GOT3 (cell line): ENCODE measurements at places on chromosomes 13 and 19.

DNA sequence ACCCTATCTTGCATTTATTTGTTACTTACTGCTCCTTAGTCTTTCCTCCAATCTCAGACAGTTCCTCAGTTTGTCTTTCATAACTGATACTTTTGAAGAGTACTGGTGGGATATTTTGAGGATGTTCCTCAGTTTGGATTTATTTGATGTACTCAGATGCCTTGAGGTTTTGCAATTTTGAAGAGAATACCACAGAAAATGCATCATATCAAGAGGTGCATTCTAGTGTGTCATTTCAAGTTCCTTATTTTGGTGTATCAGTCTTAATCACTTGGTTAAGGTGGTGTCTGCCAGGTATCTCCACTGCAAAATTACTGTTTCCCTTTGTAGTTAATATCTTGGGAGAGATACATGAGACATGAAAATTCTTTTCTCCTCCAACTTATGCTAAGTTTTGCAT lies 75.1 kb downstream of the URI1 start:
- no peak for DNase-seq

GRCh38 chr13:91295712-91296410 lies 51.6 kb upstream of the MIR17HG start:
- no peak for DNase-seq

- no peak for DNase-seq
Observed at GRCh38 chr13:93254775-93255174, 28.2 kb downstream of the GPC6 start.

- no peak for DNase-seq
Observed at GRCh38 chr13:61294467-61295191, 121.0 kb downstream of the PCDH20 start.

DNA sequence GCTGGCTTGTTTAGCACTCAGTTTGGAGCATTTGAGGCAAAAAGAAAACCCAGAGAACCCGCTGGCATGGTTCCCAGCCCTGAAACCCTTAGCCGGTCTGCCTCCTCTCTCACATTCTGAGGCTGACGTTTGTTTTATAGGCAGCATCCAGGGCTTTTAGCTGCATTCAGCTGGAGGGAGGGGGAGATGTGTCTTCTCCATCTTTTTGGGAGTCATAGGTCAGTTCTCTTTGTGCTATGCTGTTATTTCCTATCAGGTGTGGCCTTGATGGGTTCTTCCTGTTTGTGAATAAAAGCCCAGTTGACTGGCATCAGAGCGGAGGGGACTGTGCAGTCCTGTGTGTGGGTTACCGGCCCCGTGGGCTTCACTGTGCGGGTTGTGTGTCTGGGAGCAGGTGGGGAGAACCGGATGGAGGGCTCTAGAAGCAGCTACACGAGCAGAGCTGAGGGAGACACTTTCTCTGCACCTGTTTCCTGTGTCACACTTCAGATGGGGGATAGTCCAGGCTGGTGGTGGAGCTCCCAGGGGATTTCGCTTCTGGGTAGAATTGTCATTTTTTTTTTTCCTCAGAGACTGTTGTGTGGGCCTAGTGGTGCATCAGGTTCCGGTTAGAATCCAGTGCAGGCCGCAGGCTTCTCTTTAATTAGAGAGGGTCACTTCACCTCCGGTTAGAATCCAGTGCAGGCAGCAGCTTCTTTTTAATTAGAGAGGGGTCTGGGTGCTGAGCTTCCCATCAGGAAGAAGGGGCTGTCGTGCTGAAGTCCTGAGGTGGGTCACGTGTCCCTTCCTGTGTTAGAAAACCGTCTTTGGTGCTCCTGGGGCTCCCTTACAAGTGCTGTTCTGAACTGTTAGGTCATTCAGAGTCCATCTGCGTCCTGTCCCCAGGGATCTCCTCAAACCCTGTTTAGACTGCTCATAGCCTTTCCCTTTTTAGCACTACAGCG lies 69.6 kb downstream of the ARHGEF7 start:
- no peak for DNase-seq

- no peak for DNase-seq
Observed at GRCh38 chr19:46241626-46242025, 12.1 kb downstream of the IGFL1 start.

GRCh38 chr19:46150606-46151005 lies 2.6 kb downstream of the IGFL2 start:
- DNase-seq, result no peak

- no peak for DNase-seq
Observed at GRCh38 chr13:48038761-48039160, 1.2 kb downstream of the NUDT15 start.

DNA sequence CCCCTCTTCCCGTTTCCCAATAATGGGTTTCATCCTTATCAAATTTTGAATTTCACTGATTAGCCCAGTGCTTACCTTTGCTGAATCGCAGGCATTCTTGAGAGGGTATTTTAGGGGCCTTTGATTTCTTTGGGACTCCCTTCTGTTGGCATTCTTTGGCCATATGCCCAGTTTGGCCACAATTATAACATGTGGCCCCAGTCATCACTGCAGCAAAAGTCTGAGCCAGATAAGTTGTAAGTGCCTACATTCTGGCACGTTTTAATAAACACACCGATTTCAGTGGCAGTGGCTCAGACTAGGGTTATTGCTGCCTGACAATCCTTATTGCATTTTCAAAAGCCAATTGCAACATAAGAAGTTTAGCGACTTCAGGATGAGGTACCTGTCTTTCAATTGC lies 41.4 kb downstream of the ZNF726 start:
- DNase-seq, result no peak

- no peak for DNase-seq
Observed at GRCh38 chr19:54255105-54255775, 1.8 kb downstream of the LILRB5 start.

- DNase-seq, result no peak
Observed at GRCh38 chr19:1283207-1283916, 2.3 kb upstream of the EFNA2 start.

- DNase-seq, result no peak
Observed at GRCh38 chr13:111212517-111212873, 97.4 kb downstream of the ARHGEF7 start.

DNA sequence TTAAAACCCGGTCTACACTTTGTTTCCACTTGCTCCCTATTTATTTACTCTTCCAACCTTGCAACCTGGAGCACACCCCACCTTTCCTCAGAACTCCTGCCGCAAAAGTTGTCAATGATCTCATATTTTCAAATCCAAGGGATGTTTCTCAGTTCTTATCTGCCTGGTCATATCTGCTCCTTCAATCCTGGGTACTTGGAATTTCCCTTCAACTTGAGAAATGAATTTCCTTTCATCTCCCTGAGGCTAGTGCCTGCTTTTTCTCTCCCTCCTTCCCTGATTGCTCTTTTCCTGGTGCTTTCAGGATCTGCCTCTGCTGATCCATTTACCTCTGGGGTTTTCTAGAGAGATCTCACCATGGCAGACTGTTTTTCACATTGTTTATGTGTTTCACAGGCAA lies 154.8 kb upstream of the IRS2 start:
- DNase-seq, result no peak

DNA sequence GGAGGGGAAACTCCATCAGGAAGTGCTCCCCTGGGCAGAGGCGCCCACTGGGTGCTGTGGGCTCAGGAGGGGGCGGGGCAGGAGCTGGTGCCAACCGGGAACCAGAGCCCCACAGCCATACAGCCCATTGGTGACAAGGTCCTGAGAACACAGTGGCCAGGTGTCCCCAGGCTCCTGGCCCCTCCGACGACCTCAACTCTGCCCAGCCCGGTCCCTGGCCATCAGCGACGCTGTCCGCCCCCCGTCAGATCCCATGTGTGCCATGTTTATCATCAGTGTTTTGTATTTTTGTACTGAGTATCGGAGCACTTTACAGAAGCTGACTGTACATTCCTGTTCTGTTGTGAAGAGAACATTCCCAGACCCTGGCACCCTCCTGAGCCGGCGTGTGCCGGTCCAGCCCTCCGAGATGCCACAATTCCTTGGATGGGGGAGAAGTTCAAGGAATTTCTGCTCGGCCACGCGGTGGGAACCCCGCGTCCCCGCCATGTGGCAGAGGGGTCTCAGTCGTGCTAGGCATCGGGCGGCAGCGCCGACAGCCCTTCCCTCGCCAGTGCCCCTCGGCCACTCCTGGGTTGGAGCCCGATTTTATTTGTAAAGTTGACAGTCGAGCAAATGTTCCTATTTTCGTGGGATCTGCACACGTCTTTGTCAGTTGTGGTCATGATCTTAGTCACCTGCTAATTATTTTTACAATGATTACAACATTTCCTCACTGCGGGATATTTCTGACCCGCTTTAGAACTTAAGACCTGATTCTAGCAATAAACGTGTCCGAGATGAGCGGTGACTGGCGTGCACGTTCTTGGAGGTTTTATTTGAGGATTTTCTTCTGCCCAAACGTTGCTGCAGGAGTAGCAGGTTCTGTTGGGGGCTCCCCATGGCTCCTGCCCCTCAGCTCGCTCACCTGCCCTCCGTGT lies 16.9 kb downstream of the PEX11G start:
- no peak for DNase-seq

DNA sequence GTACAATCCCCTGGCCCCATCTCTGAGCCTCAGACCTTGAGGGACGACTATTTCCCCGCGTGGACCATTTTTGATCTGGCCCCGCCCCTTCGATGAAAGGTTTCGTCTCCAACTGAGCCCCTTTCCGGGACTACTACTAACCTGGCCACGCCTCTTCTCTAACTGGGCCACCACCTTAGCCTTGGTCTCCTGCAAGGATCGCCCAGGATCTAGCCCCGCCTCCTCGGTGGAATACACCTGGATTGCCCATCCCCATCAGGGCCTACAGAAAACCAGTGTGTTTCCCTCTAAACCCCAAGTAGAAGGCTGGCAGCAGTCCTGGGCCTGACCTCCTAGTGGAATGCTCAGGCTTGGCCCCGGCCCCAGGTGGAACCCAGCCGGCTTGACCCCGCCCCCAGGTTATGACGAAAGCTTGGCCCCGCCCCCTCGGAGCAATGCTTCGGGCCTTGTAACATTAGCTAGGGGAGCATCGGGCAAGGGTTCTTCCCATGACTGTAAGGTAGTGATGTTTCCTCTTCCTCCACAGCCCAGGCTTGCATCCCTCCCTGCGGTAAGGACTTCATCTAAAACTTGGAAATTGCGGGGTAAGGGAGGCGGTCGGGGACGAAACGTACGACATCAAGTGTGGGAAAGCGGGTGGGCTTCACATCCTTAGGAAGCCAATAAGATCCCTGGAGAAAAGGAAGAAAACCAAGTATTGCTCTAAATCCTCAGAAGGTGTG lies 9.1 kb downstream of the SPACA6 start:
- DNase-seq, result no peak

- no peak for DNase-seq
Observed at GRCh38 chr13:90675129-90675528, 672.4 kb upstream of the MIR17HG start.

DNA sequence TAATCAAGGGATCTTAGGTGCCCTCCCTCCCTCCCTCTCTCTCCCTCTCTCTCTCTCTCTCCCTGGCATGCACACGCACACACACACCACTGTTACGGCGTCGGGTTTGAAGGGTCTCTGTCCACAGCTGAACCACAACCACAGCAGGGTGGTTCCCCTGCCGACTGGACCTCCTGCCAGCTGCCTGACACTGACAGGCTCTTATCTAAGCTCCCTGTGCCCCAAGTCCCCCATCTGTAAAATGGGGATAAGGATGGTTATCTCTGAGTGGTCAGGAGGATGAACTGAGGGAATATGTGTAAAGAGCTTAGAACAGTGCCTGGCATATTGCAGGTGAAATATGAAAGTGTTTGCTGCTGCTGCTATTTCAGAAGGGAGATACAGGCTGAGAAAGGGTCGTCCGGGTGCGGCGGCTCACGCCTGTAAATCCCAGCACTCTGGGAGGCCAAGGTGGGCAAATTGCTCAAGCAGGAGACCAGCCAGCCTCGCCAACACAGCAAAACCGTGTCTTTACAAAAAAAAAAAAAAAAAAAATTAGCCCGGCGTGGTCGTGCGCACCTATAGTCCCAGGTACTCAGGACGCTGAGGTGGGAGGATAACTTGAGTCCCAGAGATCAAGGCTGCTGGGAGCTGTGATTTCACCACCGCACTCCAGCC lies 852 bp upstream of the SHISA7 start:
- no peak for DNase-seq

DNA sequence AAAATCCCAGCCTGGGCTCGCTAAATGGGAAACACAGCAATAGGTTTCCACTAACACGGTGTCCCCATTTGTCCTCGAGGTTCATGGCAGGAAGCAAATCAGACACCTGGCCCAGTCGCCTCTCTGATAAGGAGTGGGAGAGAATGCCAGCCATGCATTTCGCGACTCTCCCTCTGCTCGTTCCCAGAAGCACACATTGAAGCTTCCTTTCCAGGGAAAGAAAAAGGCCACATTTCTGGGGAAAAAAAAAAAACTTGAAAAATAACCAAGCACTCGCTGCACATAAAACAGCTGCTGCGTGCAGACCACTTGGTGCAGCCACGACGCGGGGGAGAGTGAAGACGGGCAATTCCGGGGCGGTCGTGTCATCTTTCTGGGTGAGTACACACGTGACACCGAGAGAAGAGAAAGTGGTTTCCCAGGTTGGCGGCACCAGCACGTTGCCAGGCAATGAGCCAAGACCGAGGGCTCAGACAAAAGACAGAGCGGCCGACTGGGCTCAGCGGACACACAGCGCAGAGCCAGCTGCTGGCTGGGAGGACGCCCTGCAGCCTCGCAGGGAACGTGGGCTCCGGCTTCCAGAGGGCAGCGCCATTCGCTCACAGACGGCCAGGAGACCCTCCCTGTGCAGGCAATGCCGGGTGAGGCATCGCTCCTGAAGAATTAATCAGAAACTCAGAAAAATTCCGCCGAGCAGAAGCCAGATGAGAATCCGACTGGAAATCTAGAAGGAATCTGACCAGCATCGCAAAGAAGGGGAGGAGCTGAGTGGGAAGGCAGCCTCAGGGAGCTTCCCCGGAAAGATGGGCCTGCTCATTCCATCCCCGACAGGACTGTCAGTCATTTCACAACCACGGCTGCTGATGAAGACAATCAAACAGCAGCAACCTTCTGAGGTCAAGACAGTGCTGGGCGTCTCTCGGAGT lies 83.2 kb upstream of the IRS2 start:
- no peak for DNase-seq

DNA sequence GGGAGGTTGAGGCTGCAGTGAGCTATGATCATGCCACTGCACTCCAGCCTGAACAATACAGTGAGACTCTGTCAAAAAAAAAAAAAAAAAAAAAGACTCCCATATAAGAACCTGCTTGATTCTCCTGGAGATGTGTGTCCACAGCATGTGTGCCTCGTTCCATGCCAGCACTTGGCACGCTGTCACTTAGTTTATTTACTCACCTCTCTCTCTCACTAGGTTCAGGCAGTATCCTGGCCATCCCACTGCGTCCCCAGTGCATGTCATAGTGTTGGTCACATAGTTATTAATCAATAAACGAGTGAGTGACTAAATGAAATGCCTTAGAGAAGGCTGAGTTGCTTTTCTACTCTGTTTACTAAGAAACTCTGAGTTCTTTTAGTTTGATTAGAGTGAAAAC lies 79.1 kb upstream of the GPR12 start:
- no peak for DNase-seq

DNA sequence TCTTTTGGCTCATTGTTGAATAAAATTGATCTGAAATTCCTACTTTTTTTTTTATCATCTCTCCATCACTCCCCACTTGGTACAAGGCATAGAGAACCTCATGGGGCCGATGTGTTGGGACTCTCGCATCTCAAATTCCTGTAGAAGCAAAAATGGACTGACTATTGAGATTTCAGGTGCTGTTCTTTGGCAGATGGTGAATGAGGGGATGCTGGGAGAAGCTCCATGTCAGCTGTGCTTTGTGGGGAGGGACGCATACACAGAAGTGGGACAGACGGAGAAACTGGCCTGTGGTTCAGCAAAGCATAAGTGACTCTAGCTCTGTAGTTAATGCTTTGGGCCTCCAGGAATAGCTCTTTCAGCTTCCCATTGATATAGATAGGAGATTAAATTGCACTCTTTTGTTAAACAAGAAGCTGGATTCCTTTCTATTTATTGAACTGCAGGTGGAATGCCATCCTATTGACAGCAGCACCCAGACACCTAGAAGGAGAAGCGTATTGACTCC lies 194.5 kb upstream of the RNF113B start:
- DNase-seq, result no peak
